ENCODE measurements at places on chromosomes 4 and X. TPM values are rescaled to one million over a fixed set of nuclear protein-coding genes. Genes with fewer than 3 reads are reported as not detected.

The XPNPEP2 gene
- not detected for total RNA-seq

The EXOC1L gene
- total RNA-seq, result not detected

The CCDC110 gene
- 0.07 TPM for total RNA-seq

The CT45A10 gene
- not detected for total RNA-seq

GRCh38 chrX:39821709-39822095 is 276.1 kb downstream of the BCOR start:
- H3K36me3 ChIP-seq, result no peaks in the 10 kb centered on the region
- H3K4me3 ChIP-seq, result peak overlapping the region; percentile 39
- no peak for DNase-seq
- peaks cover 12% of the 10 kb centered on the region for H3K4me1 ChIP-seq
- no peak overlapping the region for H3K27ac ChIP-seq

DNA sequence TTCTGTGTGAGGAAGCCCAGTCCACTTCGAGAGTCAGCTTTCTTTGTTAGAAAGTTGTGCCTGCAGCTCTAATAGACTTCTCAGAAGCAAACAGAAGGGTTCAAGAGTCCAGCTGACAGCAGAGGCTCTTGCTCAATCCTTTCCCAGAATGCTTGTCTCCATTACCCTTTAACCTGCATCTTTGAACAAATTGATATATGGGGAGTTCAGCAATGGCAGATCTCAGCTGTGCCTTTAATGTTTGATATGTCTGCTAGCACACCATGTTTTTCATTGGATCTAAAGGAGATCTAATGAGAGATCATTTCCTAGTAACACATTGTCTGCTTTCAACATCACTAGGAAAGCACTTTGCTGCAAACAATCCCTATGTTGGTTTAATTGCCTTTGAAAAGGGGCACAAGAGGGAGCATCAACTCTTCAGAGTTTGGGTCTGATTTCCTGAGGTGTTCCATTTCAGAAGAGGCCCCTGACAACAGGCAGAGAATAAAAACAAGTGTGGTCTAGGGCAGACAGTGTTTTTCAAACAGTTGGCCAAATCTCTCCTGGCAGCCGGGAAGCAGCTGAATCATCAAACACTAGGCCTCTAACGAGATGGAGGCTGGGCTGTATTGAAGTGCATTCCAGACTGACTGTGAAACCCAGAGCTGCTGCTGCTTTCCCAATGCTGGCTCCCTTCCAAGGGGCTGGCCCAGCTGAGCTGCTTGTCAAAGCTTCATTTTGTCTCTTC is 55.5 kb downstream of the LUZP4 start:
- H3K4me3 ChIP-seq, result peak overlapping the region; percentile 41
- H3K4me1 ChIP-seq, result peaks cover 24% of the 10 kb centered on the region
- DNase-seq, result peak; percentile 94
- no peaks in the 10 kb centered on the region for H3K27me3 ChIP-seq
- H3K36me3 ChIP-seq, result no peaks in the 10 kb centered on the region

DNA sequence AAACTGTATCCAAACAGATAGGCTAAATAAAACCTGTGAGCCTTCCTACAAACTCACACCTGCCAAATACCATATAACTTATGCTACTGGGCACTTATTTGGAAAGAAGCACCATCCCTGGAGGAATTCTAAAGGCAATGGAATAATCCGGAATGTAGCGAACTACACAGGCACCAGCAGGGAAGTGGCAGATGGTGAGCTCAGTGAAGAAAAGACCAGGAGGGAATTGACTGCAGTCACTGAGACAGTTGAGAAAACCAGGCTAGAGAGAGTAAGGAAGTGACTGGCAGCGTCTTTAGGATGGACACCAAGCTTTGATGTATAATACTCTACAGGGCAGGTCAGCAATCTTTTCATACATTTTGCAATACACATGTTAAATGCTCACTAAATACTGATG is 16.3 kb downstream of the NDNF start:
- H3K27me3 ChIP-seq, result peaks cover 3% of the 10 kb centered on the region
- H3K4me1 ChIP-seq, result no peaks in the 10 kb centered on the region
- no peaks in the 10 kb centered on the region for H3K36me3 ChIP-seq
- DNase-seq, result no peak

The ATP8A1 gene
- total RNA-seq, result 0.28 TPM

GRCh38 chr4:118939169-118939783 is 50.6 kb downstream of the SYNPO2 start:
- H3K27ac ChIP-seq, result no peak overlapping the region
- H3K4me1 ChIP-seq, result peaks cover 20% of the 10 kb centered on the region
- no peak for DNase-seq
- peaks cover under 1% of the 10 kb centered on the region for H3K27me3 ChIP-seq
- no peak overlapping the region for H3K4me3 ChIP-seq

The PLP1 gene
- 0.34 TPM for total RNA-seq

The KIF4A gene
- 10.3 TPM for total RNA-seq

- no peaks in the 10 kb centered on the region for H3K36me3 ChIP-seq
- no peak for DNase-seq
- no peak overlapping the region for H3K4me3 ChIP-seq
- no peak overlapping the region for H3K27ac ChIP-seq
Measured at GRCh38 chrX:97605271-97605670, 721.6 kb downstream of the RPA4 start.

- H3K27ac ChIP-seq, result no peak overlapping the region
- H3K4me3 ChIP-seq, result no peak overlapping the region
- no peak for DNase-seq
- H3K27me3 ChIP-seq, result peaks cover 2% of the 10 kb centered on the region
- no peaks in the 10 kb centered on the region for H3K4me1 ChIP-seq
Measured at GRCh38 chrX:43850629-43851028, 31.6 kb downstream of the MAOB start.

DNA sequence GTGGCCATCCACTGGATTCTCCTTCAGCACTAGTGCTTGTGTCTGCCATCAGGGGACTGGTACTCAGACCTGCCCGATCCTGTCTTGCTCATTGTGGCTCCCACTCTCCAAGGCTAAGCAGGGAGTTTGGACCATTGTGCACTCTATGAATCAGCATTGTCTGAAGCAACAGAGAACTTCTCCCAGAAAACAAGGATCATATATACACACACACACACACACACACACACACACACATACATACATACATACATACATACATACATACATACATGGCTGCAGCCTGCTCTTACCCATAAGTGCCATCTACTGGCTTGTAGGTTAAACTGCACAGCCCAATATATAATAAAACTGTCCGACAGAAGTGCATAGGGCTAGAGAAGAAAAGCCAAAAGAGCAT is 345.3 kb upstream of the LCORL start:
- peaks cover 1% of the 10 kb centered on the region for H3K27me3 ChIP-seq
- no peaks in the 10 kb centered on the region for H3K4me1 ChIP-seq
- no peaks in the 10 kb centered on the region for H3K36me3 ChIP-seq
- no peak overlapping the region for H3K4me3 ChIP-seq
- H3K27ac ChIP-seq, result no peak overlapping the region
- peak; percentile 17 for DNase-seq

GRCh38 chr4:22515888-22516541 is at the start of gene ADGRA3:
Gene ADGRA3, minus strand, starts transcription at chr4:22516066. Its CDS starts 282 bp downstream, at chr4:22515784.
- no peaks in the 10 kb centered on the region for H3K27me3 ChIP-seq
- peak within 1 kb of the TSS; percentile 92 for H3K27ac ChIP-seq
- peaks cover 40% of the 10 kb centered on the region for H3K4me1 ChIP-seq
- peak within 1 kb of the TSS; percentile 95 for H3K4me3 ChIP-seq
- H3K36me3 ChIP-seq, result no peaks in the 10 kb centered on the region

DNA sequence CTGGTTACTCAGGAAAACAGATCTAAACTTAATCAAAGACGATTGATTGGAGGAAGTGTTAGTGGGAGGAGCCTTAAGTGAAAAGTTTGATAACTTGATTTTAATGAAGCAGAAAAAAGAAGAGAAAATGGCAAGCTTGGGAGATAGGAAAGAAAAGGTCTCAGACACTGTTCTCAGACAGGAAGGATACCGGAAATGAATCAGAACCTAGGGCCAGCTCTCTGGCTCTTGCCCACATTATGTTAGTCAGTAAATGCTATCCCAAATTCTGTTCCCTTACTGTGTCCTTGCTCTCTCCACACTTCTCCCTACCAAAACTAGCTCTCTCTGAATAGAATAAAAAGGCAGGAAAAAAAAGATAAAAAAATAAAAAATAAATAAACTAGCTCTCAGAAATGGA is 48.6 kb upstream of the TMEM164 start:
- H3K4me1 ChIP-seq, result peaks cover 33% of the 10 kb centered on the region
- H3K36me3 ChIP-seq, result no peaks in the 10 kb centered on the region
- peak; percentile 27 for DNase-seq
- no peak overlapping the region for H3K4me3 ChIP-seq
- H3K27ac ChIP-seq, result peak overlapping the region; percentile 55
- H3K27me3 ChIP-seq, result no peaks in the 10 kb centered on the region

The POLN gene
- 3.9 TPM for total RNA-seq

DNA sequence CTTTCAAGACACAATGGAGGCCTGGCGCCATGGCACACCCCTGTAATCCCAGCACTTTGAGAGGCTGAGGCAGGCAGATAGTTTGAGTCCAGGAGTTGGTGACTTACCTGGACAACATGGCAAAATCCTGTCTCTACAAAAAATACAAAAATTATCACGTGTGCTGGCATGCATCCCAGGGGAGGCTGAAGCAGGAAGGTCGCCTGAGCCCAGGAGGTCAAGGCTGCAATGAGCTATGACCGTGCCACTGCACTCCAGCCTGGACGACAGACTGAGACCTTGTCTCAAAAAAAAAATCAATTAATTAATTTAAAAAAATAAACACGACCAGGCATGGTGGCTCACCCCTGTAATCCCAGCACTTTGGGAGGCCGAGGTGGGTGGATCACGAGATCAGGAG is 2.0 kb upstream of the CTPS2 start:
- H3K36me3 ChIP-seq, result no peaks in the 10 kb centered on the region
- peaks cover 14% of the 10 kb centered on the region for H3K4me1 ChIP-seq
- no peaks in the 10 kb centered on the region for H3K27me3 ChIP-seq
- no peak overlapping the region for H3K27ac ChIP-seq

GRCh38 chrX:41559235-41560052 is 112.3 kb downstream of the NYX start:
- DNase-seq, result peak; percentile 2
- no peaks in the 10 kb centered on the region for H3K27me3 ChIP-seq

DNA sequence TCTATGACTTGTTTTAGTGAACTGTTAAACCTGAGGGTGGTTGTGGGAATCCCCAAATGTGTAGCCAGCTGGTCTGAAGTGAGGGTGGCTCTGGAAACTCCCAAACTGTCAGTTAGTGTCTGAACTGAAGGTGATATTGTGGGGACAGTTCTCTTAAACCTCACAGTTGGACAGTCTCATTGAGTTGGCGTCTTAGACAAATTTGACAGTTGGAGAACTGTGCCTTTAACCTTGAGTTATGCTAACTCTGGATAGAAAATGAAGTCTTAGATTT is 20.7 kb upstream of the CTSO start:
- H3K27ac ChIP-seq, result no peak overlapping the region
- H3K27me3 ChIP-seq, result peaks cover 2% of the 10 kb centered on the region
- H3K4me1 ChIP-seq, result peaks cover 14% of the 10 kb centered on the region
- no peak overlapping the region for H3K4me3 ChIP-seq
- no peak for DNase-seq

GRCh38 chr4:7357323-7357722 is 77.4 kb downstream of the PSAPL1 start:
- DNase-seq, result no peak
- no peak overlapping the region for H3K27ac ChIP-seq
- H3K27me3 ChIP-seq, result peaks cover 19% of the 10 kb centered on the region
- no peak overlapping the region for H3K4me3 ChIP-seq
- H3K4me1 ChIP-seq, result peaks cover 32% of the 10 kb centered on the region
- H3K36me3 ChIP-seq, result no peaks in the 10 kb centered on the region

DNA sequence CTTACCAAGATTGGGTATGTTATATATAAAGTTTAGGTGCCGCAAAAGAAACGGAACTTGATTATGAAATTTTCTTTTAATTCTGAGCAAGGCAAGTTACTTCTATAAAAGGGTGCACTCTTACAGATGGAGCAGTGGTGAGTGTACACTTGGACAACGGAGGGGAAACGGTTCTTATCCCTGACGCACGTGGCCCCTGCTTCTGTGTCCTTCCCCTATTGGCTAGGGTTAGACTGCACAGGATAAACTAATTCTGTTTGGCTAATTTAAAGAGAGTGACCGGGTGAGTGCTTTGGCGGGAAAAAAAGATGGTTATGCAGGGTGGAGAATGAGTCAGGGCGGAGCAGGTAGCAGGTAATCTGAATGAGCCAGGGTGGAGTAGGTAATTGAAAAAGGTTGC is 149.5 kb downstream of the GC start:
- H3K27ac ChIP-seq, result no peak overlapping the region
- no peaks in the 10 kb centered on the region for H3K4me1 ChIP-seq
- no peak overlapping the region for H3K4me3 ChIP-seq

The PDK3 gene
- total RNA-seq, result 0.55 TPM

DNA sequence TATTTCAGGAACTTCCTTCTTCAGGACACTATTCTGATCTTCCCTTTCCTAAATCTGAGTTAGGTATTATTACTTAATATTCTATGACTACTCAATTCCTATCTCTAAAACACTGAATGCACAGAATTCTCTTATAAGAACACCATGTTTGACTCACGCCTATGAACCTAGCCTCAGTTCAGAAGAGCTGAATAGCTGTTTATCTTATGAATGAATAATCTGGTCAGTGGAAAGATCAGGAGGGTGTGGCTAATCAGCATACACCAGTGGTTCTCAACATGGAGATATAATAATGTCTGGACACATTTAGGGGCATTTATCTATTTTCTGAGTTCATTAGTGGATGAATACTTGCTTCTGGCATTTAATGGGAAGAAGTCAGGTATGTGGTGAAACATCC is 24.2 kb downstream of the EPHA5 start:
- DNase-seq, result no peak
- H3K27ac ChIP-seq, result no peak overlapping the region
- no peaks in the 10 kb centered on the region for H3K27me3 ChIP-seq
- H3K4me1 ChIP-seq, result no peaks in the 10 kb centered on the region

- DNase-seq, result no peak
- peaks cover 13% of the 10 kb centered on the region for H3K36me3 ChIP-seq
- H3K27ac ChIP-seq, result no peak overlapping the region
- H3K4me1 ChIP-seq, result peaks cover 18% of the 10 kb centered on the region
- no peaks in the 10 kb centered on the region for H3K27me3 ChIP-seq
- H3K4me3 ChIP-seq, result no peak overlapping the region
Measured at GRCh38 chr4:52651996-52652672, 7.0 kb downstream of the USP46 start.

- peak overlapping the region; percentile 57 for H3K4me3 ChIP-seq
- no peaks in the 10 kb centered on the region for H3K27me3 ChIP-seq
- peak overlapping the region; percentile 71 for H3K27ac ChIP-seq
- peak; percentile 22 for DNase-seq
- peaks cover 9% of the 10 kb centered on the region for H3K36me3 ChIP-seq
- peaks cover 25% of the 10 kb centered on the region for H3K4me1 ChIP-seq
Measured at GRCh38 chr4:2837904-2838496, 5.6 kb upstream of the ADD1 start.

GRCh38 chr4:39312816-39313215 is 53.3 kb downstream of the RFC1 start:
- H3K27me3 ChIP-seq, result no peaks in the 10 kb centered on the region
- H3K4me1 ChIP-seq, result peaks cover 18% of the 10 kb centered on the region
- H3K4me3 ChIP-seq, result no peak overlapping the region
- DNase-seq, result no peak

The TLR10 gene
- not detected for total RNA-seq

Data from HFFc6 (cell line).